Dermis blood vessel endothelial cell (primary cell): ENCODE measurements at places on chromosomes 1 and 21. TPM values are rescaled to one million over a fixed set of nuclear protein-coding genes. Genes with fewer than 3 reads are reported as not detected.

DNA sequence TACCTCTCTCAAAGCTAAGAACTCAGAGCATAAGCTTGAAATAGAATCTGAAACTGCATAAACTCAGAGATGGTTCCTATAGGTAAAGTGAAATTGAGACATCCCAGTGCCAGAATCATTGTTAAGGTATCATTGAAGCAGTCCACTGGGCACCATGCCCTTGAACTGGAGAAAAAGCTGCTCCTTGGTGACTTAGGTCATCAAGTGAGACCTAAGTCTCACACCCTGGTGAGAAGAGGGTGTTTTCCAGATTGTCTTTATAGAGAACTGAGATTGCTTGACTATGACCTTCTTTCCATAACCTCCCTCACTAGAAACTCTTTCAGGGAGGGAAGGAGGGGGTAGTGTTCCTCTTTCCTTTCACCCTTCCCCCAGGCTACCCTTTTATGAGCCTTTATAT lies 9.4 kb upstream of the ATP6V1G3 start:
- no peak for DNase-seq

GRCh38 chr1:19812875-19813642 lies 2.0 kb downstream of the RNF186 start:
- no peak for DNase-seq

GRCh38 chr1:15577691-15578090 lies 7.2 kb downstream of the AGMAT start:
- peak; percentile 43 for DNase-seq

DNA sequence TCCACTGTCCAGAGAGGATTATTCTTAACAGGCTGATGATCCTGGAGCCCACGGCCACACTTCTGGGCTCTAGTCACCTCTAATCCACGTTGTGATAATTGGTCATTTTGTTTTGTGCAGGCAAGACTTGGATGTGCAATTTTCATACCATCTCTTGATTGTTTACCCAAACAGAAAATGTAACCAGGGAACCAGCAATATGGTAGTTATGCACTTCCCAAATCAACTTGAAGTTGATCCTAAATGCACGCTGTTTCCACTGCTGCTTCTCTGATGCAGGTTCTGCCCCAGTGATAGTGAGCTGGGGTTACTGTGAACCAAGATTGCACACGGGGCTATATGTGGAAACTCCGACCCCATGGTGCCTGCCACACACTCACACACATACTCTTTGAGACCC lies 14.7 kb upstream of the KCNJ15 start:
- DNase-seq: no peak

GRCh38 chr1:200861937-200862647 lies 10.7 kb upstream of the GPR25 start:
- no peak for DNase-seq

- no peak for DNase-seq
Measured at GRCh38 chr1:229208481-229208880, 62.4 kb upstream of the RAB4A start.

- DNase-seq: peak; percentile 36
Measured at GRCh38 chr1:151991663-151992302, 1.9 kb downstream of the S100A10 start.

DNA sequence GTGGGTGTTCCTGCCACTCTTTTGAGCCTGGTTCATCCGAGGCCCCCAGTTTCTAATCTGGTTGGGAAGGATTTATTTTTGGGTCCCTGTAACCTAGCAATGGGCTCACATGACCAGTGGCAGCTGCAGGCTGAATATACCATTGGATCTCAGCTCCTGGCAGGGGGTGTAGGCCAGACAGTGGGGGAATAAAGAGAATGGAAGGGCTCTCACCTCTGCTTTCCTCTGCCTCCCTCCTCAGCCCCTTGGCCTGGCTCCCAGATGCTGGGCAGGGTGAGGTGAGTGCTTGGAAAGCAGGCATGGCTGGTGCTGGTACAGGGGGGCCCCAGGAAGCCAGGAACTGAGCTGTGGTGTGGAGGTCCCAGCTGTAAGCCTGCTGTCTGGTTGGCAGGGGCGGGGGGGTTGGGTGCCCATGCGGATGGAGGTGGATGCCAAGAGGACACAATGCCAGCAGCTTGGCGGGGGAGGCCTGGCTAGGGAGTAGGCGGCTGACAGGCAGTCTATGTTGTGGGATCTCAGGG lies 3.6 kb upstream of the GPR61 start:
- DNase-seq: no peak

DNA sequence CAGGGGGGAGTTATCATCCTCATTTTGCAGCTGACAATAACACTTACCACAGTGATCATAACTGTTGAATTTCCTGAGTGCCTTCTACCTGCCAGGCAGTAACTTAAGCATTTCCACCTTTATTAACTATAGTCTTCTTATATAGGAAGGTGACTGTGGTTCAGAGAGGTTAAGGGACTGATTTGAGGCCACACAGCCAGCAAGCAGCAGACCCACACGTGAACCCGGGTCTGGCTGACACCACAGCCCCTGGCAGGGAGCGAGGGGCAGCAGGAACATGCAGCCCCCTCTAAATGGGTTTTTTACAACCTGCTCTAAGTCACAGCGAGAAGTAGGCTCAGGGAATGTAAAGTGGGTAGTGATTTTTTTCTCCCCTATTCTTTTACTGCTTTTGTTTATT lies 248.2 kb downstream of the KAZN start:
- no peak for DNase-seq

DNA sequence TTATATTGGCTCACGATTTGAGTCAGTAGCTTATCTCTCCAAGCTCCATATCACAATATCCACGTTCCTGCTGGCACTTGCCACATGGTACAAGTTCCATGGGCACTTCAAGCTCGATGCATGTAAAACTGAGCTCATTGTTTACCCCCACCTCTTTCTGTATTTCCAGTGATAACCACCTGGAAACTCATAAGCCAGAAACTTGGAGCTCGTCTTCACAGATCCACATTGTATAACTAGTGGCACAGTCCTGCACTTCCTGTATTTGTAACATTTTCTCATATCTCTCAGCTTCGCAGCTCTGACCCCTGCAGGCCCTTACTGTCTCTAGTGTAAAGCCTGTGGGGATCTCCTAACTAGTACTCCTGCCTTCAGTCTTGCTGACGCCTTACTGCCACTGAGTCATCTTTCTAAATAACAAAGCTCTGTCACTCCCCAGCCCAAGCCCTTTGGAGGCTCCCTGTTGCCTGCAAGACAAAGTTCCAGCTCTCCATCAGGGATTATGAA lies 6.5 kb upstream of the C2CD4D start:
- DNase-seq: peak; percentile 62

- peak; percentile 44 for DNase-seq
Measured at GRCh38 chr1:156259805-156260204, 11.9 kb upstream of the PAQR6 start.

GRCh38 chr1:42040159-42040558 lies 113.1 kb upstream of the GUCA2B start:
- no peak for DNase-seq

DNA sequence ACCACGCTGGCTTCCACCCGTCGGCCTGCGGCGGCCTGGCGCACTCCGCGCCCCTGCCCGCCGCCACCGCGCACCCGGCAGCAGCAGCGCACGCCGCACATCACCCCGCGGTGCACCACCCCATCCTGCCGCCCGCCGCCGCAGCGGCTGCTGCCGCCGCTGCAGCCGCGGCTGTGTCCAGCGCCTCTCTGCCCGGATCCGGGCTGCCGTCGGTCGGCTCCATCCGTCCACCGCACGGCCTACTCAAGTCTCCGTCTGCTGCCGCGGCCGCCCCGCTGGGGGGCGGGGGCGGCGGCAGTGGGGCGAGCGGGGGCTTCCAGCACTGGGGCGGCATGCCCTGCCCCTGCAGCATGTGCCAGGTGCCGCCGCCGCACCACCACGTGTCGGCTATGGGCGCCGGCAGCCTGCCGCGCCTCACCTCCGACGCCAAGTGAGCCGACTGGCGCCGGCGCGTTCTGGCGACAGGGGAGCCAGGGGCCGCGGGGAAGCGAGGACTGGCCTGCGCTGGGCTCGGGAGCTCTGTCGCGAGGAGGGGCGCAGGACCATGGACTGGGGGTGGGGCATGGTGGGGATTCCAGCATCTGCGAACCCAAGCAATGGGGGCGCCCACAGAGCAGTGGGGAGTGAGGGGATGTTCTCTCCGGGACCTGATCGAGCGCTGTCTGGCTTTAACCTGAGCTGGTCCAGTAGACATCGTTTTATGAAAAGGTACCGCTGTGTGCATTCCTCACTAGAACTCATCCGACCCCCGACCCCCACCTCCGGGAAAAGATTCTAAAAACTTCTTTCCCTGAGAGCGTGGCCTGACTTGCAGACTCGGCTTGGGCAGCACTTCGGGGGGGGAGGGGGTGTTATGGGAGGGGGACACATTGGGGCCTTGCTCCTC lies 1.9 kb downstream of the OLIG2 start:
- no peak for DNase-seq

DNA sequence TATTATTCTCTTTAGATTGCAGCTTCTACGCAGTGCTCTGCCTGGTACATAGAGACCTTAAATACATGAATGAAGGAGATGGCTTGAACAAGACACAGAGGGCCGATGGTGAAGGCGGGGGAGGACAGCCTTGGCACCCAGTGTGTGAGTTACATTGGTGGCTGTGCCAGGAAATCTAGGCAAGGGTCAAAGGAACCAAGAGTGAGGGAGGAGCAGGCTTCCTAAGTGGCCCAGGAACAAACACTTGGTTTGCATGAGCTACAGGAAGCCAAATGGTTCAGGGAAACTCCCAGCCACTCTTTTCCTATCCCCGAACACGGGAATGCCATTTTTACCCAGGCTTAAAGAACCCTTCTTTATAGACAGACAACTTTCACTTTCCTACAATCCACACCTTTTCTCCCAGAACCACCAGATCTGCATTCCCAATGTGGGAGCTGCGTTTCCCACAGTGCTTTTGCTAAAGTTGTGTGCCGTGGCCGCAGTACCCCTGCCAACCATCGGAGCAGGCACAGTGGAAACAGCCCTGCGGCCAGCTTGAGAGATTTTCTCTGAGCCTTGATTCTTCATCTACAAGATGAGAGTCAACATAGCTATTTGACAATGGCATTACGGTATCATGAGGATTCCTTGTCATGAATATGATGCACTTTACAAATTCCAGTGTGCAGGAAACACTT lies 3.5 kb upstream of the CLEC20A start:
- DNase-seq: peak; percentile 25

DNA sequence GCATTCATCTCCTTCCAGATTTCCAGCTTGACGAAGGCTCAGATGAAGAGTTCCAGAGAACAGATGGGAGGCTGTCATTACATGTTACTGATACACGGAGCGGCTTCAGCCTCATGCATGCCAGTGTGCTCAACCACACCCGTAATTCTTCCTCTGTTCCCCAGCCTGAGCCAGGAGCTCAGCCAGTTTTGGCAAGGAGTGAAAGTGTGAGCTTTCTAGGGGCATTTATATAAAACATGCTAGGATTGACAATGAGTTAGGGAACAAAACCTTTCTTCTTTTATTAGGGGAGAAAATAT lies 290.4 kb upstream of the PLXNA2 start:
- DNase-seq: no peak

DNA sequence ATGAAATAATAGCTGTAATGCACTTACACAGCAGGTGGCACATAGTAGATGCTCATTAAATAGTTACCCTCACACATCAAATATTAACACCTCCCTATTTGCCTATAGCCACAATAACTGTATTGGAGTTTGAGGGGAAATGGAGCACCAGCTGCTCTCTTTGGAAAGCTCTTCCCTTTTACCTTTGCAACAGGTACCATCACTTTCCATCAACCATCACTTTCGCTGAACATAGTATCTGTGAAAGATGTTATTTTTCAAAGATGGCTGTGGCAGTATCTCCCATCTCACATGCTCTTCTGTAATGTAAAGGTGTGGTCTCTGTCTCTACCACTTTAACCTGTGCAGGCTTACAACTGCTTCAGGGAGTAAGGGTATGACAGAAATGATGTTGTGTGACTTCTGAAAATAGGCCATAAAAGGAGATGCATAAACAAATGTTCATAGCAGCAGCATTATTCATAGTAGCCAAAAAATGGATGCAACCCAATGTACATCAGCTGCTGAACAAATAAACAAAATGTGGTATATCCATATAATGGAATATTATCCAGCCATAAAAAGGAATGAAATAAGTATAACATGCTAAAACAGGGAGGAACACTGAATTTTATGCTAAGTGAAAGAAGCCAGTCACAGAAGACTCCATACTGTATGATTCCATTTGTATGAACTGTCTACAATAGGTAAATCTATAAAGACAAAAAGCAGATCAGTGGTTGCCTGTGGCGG lies 288.3 kb downstream of the AKT3 start:
- DNase-seq: no peak

- no peak for DNase-seq
Measured at GRCh38 chr1:15017120-15017519, 136.4 kb upstream of the TMEM51 start.

- DNase-seq: no peak
Measured at GRCh38 chr1:201481004-201481380, 12.0 kb upstream of the PHLDA3 start.

- no peak for DNase-seq
Measured at GRCh38 chr1:118999348-119000071, 11.4 kb upstream of the TBX15 start.

- no peak for DNase-seq
Measured at GRCh38 chr1:27274204-27274603, 39.8 kb downstream of the WDTC1 start.

- no peak for DNase-seq
Measured at GRCh38 chr1:156083800-156084790, 1.8 kb upstream of the MEX3A start.

- no peak for DNase-seq
Measured at GRCh38 chr1:40423264-40423642, 27.0 kb upstream of the ZFP69B start.

GRCh38 chr1:101511202-101511891 lies 274.5 kb downstream of the S1PR1 start:
- DNase-seq: no peak

DNA sequence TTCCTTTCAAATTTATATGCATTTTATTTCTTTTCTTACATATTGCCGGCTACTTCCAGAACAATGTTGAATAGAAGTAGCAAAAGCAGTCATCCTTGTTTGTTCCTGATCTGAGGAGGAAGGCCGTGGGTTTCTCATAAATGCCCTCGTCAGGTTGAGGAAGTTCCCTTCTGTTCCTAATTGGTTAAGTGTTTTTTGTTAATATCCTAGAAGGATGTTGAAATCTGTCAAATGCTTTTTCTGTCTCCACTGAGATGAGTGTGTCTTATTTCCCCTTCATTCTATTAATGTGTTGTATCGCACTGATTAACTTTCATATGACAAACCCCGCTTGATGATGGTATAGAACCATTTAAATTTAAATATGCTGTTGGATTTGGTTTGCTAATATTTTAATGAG lies 15.4 kb downstream of the TTLL10 start:
- no peak for DNase-seq

GRCh38 chr1:54577612-54578011 lies 29.6 kb downstream of the ACOT11 start:
- peak; percentile 87 for DNase-seq

GRCh38 chr21:26080211-26080610 lies 90.4 kb downstream of the APP start:
- no peak for DNase-seq

GRCh38 chr21:44281801-44282200 lies 3.9 kb upstream of the AIRE start:
- no peak for DNase-seq

Gene MOV10
- total RNA-seq: 62.8 and 85.2 TPM in 2 replicates

Gene CNST
- 27.5 and 31.0 TPM in 2 replicates for total RNA-seq

Gene TBX15
- total RNA-seq: not detected in 2 replicates

Gene CD84
- not detected in 2 replicates for total RNA-seq

Gene OR2L2
- under 0.01 TPM in 1 of 2 replicates, not detected in the other for total RNA-seq

Gene NEXN
- 3.1 and 5.8 TPM in 2 replicates for total RNA-seq

Gene AURKAIP1
- total RNA-seq: 80.2 and 106 TPM in 2 replicates

Gene C1orf226
- 0.34 and 1.1 TPM in 2 replicates for total RNA-seq

Gene SYDE2
- total RNA-seq: 4.8 and 5.6 TPM in 2 replicates

Gene ADCY10
- total RNA-seq: under 0.01 TPM in 1 of 2 replicates, not detected in the other

Gene KCNJ10
- total RNA-seq: not detected in 2 replicates

Gene IVL
- total RNA-seq: not detected in 2 replicates

Gene SPATA6
- 1.3 and 2.9 TPM in 2 replicates for total RNA-seq

Gene KRTAP8-1
- total RNA-seq: not detected in 2 replicates
